ENCODE measurements at places on chromosomes 4 and X.

DNA sequence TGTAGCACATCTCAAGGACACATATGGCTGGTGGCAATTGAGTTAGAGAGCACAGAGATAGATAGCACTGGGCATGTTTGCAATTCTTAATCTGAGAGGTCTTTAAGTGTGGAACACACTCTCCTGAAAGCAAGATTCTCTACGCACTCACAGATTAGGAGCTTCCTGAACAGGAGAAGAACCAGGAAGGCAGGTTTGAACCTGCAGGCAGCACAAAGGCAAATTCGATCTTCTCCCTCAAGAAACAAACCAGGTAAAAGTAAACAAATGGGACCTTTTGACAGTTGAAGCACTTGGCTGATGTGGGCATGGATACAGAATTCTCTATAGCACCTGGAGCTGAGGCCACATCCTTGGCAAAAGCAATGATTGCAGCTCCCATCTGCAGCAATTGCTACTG lies 24.3 kb downstream of the HS3ST1 start:
- DNase-seq: no peak

GRCh38 chrX:110021258-110022022 lies 18.5 kb downstream of the TMEM164 start:
- no peak for DNase-seq

- DNase-seq: no peak
Measured at GRCh38 chrX:139204571-139204897, 326.0 kb upstream of the F9 start.

- no peak for DNase-seq
Measured at GRCh38 chr4:139035650-139036049, 20.1 kb downstream of the NOCT start.

- DNase-seq: peak; percentile 77
Measured at GRCh38 chr4:80017125-80017854, 55.7 kb downstream of the ANTXR2 start.

DNA sequence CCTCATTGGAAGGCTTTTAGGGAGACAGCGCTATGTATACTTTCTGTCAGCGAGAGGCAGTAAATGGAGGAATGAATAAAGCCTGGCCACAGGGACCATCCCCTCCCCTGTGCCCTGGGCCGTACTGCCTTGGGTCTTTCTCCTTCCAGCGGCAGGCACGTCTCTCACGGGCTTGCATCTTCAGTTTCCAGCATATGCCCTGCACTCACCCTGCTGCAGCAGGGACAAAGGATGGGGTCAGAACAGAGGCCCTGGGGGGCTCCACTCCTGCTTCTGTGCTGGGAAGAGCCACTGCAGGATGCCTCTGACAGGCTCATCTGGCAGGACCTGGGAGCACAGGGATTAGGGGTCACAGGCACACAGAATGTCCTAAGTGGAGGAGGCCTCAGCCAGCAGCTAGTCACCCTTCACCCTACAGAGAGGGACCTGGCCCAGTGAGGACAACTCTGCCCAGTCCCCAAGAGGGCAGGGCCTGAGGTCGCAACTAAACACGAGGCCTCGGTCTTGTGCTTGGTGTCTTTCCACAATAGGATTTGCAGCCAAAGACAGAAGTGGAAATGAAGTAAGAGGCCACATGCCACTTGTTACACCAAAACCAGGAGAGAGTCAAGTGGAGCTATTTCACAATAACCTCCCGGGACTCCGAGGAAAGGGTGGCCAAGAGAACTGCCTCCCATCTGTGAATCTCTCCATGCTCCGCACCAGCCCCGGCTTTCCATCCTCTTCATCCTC lies 150.8 kb downstream of the AFAP1 start:
- no peak for DNase-seq

- no peak for DNase-seq
Measured at GRCh38 chrX:32525234-32525633, 686.1 kb downstream of the DMD start.

GRCh38 chr4:76984788-76985211 lies 35.2 kb downstream of the SEPTIN11 start:
- DNase-seq: peak; percentile 94

- no peak for DNase-seq
Measured at GRCh38 chrX:125378205-125378604, 58.5 kb downstream of the TEX13C start.

DNA sequence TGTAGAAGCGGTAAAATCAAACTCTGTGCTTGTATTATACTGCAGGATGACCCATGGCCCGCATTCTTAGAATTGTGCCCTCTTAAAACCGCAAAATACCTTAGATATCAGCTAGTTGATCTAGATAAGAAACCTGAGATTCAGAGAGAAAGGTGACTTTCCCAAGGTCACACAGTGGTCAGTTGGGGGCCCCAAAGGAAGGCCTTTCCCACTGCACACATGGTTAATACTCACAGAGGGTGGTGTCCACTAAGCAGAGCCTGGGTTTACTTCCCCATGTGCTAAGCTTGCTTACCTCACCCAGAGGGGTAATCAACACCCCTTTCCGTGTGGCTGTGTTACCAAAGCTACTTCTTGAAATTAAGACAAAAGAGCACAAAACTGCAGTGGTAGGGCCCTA lies 66.3 kb downstream of the RBM47 start:
- no peak for DNase-seq

DNA sequence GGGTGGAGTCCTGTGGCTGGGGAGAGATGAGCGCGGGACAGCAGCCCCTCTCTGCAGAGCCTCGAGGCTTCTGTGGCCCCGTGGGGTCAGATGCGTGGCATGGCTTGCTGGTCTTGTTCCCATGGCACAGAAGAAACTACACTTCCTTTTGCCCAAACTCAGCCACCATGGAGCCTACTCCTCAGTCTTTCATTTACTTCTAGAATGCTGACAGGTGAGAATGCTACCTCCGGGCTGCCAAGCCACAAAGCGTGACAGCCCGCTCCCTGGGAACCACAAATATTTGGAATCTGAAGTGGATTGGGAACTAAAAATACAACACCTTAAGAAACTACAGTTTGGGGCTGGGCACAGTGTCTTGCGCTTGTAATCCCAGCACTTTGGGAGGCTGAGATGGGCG lies 98.0 kb downstream of the TRAPPC11 start:
- no peak for DNase-seq

DNA sequence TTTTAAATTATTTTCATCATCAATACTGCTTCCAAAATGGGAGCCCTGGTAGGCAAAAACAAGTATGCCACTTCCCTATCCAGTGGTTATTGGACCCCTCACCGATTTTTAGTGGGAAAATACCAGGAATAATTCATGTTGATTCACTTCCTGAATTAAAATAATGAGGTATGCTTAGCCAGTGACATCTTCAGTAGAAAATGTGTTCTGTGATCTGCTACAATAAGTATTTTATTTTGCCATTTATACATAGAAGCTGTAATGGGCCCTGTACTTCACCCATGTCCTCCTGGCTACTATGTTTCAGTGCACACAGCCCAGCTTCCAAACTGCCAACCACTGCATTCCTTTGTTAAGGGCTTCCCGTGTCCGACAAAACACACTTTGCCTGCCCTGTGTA lies 41.0 kb upstream of the KLHL34 start:
- no peak for DNase-seq

DNA sequence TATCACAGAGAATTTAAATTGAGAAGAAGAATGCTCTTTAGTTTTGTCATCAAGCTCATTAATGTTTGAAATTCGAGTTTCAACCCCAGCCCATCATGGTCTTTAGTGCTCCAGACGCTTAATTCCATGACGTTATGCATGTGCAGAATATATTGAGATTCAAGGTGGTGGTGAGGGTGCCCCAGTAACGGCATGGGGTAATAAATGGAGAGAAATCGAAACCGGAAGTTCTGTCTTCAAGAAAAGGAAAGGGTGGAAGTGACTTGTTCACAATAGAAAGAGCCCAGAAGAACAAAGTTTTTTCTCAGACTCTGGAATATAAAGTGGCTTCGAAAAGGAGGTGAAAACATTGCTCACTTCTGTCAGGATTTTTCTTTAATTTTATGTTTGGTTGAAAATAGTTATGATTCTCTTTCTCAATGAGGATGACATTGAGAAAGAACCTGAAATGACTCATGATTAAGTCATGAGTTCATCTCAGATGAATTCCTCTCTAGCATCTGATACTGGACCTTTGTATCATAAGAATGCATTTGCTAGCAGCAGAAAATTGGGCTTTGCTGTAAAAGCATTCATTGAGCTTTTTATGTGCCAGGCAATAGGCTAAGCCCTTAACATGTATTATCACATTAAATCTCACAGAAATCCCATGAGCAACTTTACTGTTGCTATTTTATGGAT lies 779 bp upstream of the DDX60L start:
- no peak for DNase-seq

DNA sequence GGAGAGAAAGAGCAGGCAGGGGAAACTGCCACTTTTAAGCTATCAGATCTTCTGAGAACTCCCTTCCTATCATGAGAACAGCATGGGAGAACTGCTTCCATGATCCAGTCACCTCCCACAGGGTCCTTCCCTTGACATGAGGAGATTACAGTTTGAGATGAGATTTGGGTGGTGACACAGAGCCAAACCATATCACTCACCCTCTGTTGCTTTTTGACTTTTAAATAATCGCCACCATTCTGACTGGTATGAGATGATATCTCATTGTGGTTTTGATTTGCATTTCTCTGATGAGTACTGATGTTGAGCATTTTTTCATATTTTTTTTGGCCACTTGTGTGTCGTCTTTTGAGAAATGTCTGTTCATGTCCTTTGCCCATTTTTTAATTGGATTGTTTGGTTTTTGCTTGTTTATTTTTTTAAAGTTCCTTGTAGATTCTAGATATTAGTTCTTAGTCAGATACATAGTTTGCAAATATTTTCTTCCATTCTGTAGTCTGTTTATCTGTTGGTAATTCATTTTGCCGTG lies 6.5 kb upstream of the PAQR3 start:
- peak; percentile 33 for DNase-seq

DNA sequence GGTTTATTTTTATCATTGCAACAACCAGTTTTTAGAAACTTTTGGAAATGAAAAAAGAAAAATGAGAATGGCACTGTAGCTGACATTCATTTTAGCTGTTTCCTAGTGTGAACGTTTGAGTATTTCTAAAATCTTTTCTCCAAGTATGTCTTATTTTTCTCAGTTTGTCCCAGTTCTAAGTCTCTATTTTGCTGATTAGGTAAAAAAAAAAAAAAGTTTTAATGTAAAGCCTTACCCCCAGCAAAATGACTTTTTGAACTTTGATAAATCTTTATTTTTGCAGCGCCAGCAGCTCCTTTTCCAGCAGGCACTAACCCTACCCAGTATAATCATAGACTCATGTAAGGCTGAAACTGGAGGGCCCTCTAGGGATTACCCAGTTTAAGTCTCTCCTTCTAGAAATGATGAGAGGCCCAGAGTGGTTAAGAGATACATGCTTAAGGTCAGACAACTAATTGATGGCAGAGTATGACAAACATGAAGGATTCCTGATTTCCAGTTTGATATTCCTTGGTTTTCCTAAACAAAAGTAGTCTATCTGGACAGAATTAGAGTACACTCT lies 84.3 kb upstream of the SLC4A4 start:
- DNase-seq: no peak

DNA sequence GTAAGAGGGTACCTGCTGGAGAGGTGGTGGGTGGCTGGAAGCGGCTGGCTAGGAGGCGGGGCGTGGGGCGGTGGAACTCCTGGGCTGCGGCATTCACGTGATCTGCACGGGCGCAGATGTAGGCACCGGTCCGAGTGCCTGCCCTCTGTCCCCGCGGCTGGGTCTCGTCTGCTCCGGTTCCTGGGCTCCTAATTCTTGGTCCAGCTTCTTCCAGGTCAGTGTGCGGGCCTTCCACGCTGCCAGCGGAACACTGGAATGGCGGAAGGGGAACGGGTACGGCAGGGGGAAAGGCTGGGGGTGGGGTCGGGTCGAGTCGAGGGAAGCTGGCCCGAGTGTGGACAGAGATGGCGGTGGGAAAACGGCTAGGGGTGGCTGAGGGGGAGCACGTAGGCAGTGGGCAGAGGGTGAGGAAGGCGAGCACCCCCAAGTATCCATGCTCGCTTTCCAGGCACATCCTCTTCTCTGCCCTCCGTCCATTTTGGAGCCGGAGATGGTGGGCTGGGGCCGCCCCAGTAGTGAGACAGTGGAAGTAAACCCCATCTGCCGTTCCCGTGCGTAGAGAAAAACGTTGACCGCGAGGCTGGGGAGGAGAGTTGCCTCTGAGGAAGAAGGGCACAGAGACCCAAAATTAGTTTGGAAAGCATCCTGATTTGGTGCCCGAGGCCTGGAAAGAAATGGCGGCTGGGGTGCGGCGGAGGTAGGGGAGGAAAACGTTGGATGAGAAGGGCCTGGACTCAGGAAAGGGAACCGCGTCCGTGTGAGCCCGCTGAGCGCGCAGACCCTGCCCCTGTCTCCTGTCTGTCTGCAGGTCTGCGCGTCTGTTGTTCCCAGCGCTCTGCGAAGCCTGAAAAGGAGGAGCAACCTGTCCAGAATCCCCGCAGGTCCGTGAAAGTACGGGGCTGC lies at the start of gene TCEAL4:
Gene TCEAL4, plus strand, starts transcription at position 105 of the 903 bp plus-strand sequence. CDS start 1,161 bp downstream, outside the sequence.
- DNase-seq: no peak

DNA sequence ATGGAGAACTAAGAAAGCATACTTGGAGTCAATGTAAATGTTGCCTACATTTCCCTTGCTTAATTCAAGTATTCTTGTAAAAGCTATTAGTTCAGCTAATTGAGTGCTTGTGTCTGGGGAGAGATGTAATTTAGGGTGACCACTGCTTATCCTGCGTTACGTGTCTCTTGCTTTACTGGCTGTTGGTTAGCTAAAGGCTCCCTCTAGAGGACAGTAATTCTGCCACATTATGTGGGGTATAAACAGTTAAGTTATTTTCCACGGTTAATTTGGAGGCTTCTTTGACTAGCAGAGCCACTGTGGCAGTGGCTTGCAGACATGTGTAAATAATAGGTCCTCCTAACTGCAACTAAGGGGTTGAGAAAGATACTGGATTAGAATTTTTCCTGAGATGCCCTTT lies 25.3 kb upstream of the NAF1 start:
- DNase-seq: peak; percentile 4

GRCh38 chr4:38132107-38132673 lies 172.0 kb downstream of the PTTG2 start:
- no peak for DNase-seq

DNA sequence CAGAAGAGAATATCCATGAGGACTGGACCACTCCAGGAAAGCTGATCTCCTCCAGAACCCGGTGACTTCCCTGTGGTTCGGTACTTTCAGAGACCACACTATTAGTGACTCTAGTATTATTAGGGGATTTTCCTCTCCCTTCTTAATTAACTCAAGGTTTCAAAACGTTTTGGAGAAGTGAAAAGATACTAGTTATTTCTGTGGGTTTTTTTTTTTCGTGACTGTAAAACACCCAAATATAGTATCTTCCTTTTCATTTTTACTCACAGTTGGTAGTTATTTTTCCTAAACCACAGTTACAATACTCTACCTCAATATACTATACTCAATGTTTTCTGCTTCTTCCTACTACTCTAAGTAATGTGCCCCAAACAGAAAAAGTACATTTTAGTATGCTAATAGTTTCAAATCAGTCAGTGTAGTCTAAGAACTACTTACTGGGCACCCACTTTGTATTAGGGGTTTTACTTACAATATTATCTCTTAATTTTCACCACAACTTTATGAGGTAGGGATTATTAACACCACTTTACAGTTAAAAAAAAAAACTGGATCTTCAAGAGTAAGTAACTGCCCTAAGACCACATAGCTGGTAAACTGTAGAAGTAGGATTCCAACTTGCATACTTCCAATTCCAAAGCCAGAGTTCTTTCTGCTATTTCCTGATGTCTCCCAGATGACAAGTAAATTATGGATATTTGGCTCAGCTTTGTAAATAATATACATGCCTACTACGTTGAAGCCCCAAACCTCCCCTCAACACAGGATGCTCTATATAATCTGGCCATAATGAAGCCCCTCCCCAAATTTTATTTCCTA lies 45.0 kb downstream of the SLC9A7 start:
- no peak for DNase-seq

- no peak for DNase-seq
Measured at GRCh38 chr4:157655096-157655809, 434.7 kb downstream of the GRIA2 start.
